ENCODE measurements at places on chromosomes 13 and 19.

GRCh38 chr13:79360095-79360494, 46.0 kb downstream of the RBM26 start:
- DNase-seq = no peak

DNA sequence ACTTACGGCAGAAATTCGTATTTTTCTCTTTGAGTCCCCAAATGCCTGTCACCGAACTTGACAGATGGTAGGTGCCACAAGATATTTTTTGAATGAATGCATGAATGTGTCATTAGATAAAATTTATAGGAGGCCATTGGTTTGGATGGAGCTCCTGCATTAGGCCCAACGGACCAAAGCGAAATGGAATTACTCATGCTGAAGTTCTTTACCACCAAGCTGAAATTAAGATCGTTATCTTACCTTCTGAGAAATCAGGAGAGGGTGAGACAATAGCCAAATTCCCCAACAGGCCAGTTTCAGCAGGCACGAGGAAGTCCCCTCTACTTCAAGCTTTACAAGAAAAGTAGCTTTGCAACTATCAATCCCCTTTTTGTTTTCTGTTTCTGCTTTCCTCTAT, 452.5 kb upstream of the ARGLU1 start:
- DNase-seq = no peak

DNA sequence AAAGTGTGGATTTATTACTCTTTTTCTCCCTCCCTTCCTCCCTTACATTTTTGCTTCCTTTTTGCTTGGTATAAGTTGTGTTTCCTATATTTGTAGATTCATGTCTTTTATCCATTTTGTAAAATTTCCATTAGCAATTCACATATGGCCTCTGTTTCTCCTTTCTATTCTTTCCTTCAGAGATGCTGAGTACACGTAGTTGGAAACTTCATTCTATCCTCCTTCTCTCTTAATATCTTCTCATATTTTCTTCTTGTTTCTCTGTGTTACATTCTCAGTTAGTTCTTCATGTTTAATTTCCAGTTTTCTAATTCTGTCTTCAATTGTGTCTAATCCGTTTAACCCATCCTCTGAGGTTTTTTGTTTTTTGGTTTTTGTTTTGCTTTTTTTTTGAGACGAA, 188.9 kb downstream of the ZIC5 start:
- no peak for DNase-seq

DNA sequence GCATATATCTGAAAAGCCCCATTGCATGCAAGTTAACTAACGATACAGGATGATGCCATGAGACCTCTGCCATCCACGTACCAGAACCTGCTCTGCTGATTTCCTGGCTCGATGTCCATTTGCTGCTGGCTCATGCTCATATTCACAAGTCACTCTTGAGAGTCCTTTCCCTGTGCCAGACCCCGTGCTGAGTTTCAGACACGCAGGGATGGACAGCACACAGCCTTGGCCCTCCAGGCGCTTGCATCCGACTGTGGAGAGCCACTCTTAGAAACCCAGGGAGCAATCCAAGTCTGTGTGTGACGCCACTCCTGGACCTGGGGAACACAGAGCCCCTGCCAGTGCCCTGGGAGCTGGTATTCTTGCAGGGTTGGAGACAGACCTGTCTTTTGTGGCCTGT, 37.6 kb upstream of the TSHZ3 start:
- DNase-seq = no peak

DNA sequence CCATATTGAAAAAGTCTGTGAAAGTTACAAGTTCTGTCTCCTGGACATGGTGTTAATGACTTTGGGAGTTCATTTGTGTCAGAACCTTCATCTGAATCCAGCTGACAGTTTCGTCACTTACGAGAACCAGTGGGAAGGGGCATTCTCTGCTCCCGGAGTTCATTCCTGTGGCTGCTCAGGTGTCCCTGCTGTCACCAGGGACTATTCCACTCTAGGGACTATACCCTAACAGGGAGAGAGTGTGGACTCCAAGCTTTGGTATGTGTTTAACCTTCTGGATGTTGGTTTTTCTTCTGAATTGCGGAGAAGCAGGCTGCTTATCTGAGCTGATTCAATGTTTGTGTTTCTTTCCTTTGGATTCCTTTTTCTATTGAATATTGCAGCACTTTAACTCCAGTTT, 12.4 kb upstream of the ZNF709 start:
- DNase-seq = no peak

- no peak for DNase-seq
These were observed 88.8 kb downstream of the MAP4K1 start for GRCh38 chr19:38528931-38529330.

DNA sequence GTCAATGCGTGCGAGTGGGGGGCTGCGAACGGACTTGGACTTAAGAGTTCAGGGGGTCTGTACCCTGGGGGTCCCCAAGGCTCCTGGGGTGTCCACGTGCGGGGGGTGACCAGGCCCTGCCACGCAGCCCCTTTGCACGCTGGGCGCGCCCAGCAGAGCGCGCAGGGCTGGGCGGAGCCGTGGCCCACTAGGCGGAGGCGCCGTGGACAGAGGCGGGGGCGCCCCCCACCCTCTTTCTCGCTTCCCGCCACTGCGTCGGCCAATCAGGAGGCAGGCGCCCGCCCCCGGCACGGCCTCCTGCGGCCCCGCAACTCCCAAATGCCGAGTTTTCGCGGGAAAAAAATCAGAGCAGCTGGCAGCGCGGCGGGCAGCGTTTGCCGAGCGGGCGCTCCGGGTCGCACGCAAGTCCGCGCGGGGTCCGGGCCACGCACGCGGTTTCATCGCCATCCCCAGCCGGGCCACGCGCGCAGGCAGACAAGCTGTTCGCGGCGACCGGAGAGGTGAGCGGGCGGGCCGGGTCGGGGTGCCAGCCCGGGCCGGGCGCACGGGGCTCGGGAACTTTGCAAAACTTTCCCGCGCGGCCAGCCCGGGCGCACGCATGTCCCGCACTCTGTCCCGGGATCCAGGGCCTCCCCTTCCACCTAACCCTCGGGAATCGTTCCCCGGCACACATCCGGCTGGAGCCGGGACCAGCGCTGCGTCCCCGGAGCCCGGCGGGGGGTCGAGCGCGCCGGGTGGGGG, at the start of gene UHRF1:
Gene UHRF1 (plus strand): TSS at position 346 of the 741 bp plus-strand sequence. CDS start 1,385 bp downstream, outside the sequence.
- no peak for DNase-seq

GRCh38 chr13:105363261-105364190, 1171.9 kb downstream of the EFNB2 start:
- DNase-seq = no peak

DNA sequence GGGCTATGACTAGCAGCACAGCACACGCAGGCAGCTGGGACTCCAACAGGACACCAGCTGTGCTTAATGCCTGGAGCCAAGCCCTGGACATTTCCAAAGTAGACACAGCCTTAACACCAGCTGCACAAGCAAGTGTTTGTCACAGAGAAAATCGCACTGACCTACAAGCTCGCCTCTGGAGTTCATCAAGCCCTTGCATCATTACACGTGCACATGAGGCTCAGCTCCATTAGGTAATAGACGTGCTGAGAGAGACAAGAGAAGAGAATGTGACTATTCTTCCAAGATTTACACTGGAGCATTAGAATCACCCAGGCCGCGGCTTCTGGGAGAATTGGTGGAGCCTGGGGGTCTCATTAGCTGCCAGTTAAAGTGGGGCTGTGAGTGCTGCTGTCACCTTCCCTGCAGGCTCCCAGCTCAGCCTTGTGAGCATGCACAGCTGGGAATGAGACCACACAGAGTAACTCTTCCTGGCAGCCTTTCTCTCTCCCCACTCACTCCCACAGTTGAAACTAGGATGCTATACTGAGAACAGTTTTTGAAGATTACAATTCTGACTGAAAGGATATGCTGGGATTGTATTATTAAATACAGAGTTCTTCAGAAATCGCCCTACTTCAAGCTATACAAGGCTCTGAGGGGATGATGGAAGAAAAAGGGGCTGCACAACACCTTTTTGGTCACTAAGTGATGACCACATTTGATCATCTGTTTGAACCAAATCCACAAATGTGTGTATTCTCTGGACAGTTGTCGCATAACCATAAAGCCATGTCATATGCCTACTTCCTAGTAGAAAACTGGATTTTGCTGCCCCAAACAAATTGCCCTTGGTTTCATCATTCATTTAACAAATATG, 10.5 kb downstream of the STOML3 start:
- DNase-seq = peak; percentile 83

GRCh38 chr19:34502582-34503411, 21.2 kb downstream of the WTIP start:
- DNase-seq = no peak

GRCh38 chr13:32135655-32136054, 104.1 kb downstream of the FRY start:
- no peak for DNase-seq

GRCh38 chr19:27993619-27994570, 1219.1 kb downstream of the UQCRFS1 start:
- DNase-seq = no peak

- DNase-seq = no peak
These were observed 292.9 kb downstream of the DNAJC15 start for GRCh38 chr13:43316281-43316680.

DNA sequence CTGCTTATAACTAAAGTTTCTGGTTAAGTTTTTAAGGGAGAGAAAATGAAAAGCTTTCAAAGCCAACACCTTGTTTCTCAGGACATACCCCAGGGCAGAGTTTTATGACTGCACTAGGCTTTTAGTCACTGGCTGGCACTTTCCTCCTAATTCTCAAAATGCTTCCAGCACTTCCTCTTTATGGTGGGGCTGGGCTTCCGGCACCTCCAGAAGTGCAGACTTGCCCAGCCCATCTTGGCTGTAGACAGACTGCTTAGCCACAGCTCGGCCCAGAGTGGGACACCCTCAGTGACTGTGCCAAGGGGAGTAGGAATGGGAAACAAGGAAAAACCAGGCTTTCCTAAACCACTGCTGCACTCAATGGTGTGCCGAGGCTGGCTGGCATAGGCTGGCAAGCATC, 23.2 kb upstream of the GTF3A start:
- no peak for DNase-seq

- DNase-seq = no peak
These were observed 116.8 kb upstream of the CACNA1A start for GRCh38 chr19:13622766-13623715.

- peak; percentile 99 for DNase-seq
These were observed at the start of gene SMG9 for GRCh38 chr19:43754503-43755255. SMG9 (minus strand) TSS chr19:43754962; CDS start chr19:43750741, 4,221 bp downstream.

GRCh38 chr13:95547531-95548167, 4.9 kb upstream of the CLDN10 start:
- DNase-seq = no peak

DNA sequence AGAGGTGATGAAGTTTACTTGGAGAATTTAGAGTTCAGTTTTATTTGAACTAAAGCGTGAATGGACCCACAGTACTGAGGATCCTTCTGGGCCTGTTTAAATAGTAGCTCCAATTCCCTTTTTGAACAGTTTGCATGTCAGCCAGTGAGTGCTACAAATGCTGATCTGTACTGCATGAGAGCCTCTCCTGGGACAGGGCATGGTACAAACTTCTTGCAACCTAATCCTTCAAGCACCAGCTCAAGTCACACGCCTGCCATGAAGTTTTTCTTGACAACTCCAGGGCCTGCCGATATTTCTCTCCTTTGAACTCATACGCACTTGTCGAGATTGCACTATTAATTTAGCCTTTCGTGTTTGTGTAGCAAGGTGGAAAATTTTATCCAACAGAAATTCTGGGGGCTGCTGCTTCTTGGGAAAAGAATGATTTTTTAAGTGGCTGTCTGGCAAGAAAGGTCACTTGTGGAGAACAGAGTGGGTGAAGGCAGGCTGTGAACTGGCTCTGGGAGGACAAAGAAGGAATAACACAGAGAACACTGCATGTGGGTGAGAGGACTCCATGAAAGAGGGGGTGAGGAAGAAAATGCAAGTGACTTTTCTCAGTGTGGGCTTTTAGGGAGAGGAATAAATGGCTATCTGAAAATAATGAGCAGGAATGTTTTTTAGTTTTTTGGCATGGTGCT, 192.5 kb downstream of the NDFIP2 start:
- DNase-seq = no peak

DNA sequence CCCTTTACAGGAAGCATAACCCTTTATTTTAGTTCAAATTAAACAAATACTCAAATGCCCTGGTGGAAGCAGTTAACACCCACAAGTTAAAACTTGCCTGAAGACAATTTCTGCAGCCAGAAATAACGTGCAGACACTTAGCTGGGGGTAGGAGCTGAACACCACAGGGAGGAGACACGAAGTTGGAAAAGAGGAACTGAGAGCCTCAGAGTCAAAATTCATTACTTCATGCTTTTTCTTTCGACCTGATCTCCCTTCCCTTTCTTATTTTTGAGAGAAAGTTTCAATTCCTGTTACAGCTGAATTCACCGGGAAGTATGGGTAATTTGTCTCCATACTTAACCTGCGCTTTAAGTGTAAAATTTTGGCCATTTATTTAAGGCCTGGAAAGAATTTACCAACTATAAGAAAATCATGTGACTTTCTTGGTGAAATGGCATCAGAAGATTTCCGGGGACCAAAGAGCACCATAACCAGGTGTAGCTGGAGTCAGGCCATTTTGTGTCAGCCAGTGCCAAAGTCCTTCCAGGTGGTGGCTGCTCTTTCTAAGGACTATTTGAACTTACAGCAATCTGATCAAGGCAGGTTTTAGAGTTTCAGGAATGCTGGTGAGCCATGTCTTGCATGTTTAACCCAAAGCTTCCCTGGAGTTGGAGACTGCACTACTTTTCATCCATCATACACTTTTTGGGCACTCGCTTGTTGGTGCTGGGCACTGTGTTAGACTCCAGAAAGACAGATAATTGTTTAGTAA, 46.5 kb upstream of the RCBTB2 start:
- DNase-seq = no peak

- no peak for DNase-seq
These were observed 7.1 kb upstream of the PDE4C start for GRCh38 chr19:18233224-18233825.

GRCh38 chr19:24065243-24065642, 21.7 kb upstream of the ZNF254 start:
- DNase-seq = no peak

- no peak for DNase-seq
These were observed 19.5 kb downstream of the CFAP97D2 start for GRCh38 chr13:114198556-114198955.

- no peak for DNase-seq
These were observed 273.5 kb downstream of the FGF14 start for GRCh38 chr13:102128216-102128810.

- DNase-seq = no peak
These were observed 5.0 kb upstream of the MTIF3 start for GRCh38 chr13:27455331-27455855.

- no peak for DNase-seq
These were observed 1468.6 kb upstream of the SLC10A2 start for GRCh38 chr13:104534847-104535246.

DNA sequence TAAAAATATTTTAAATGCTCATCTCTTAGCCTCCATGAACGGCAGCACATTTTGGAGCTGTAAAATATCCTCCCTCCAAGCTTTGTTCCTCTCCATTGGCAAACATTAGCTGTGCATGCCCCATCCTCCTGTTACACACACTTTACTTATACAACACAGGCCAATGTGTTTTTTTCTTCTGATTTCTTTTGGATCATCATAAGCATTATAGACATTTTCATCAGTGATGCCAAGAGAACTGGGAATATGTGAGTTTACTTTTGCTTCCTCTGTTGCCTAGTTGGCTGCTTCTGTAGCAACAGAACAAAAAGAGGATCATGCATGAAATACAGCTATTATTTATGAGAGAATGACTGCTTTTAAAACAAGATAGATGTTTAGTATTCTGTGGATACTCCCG, 142.6 kb downstream of the PCDH9 start:
- DNase-seq = no peak
